ENCODE measurements at places on chromosomes 1 and 21.

- DNase-seq, result no peak
These were observed 30.1 kb upstream of the DNAJC6 start for GRCh38 chr1:65279070-65279779.

GRCh38 chr1:31913968-31914367 lies 24.2 kb downstream of the PTP4A2 start:
- no peak for DNase-seq

GRCh38 chr1:62362061-62362917 lies 43.1 kb upstream of the KANK4 start:
- DNase-seq, result no peak

GRCh38 chr1:243882276-243882675 lies 32.2 kb upstream of the AKT3 start:
- peak; percentile 39 for DNase-seq

GRCh38 chr1:168340781-168341482 lies 60.3 kb downstream of the TBX19 start:
- no peak for DNase-seq

DNA sequence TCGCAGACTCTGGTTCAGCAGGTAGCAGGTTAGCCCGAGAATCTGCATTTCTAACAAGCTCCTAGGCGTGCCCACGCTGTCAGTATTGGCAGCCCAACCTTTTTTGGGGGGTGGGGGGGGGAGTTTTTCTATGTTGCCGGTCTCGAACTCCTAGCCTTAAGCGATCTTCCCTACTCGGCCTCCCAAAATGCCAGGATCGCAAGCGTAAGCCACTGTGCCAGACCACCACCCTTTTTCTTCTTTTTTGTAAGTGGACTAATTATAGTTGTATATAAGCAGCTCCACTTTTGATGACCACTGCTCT lies 480 bp upstream of the MIS18A start:
- DNase-seq, result no peak

DNA sequence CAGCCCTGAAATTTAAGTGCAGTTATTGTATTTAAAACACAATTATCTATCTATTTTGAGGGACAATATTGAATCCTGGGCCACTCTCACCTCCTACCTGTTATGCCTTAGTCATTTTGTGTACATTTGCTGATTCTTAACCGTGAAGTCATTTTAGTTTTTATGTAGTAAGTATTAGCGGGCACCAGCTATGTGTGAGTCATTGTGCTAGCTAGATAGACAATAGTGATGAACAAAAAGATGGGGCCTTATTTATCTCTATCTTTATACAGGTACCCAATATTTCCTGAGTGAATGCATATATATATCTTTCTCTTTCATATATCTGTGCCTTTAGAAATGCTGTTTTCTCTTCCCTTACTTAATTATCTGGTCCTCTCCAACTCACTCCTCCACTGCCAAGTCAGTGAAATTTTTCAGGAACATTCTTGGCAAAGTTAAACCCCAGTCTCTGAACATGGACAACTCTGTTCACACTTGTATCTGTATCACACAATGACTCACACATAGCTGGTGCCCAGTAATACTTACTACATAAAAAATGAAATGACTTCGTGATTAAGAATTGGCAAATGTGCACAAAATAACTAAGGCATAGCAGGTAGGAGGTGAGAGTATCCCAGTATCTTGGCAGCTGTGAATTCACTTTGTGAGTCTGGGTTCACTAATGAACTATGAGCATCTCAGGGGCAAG lies 166.0 kb upstream of the C8B start:
- DNase-seq, result no peak

- DNase-seq, result no peak
These were observed 204.5 kb downstream of the TTLL7 start for GRCh38 chr1:83794384-83794783.

DNA sequence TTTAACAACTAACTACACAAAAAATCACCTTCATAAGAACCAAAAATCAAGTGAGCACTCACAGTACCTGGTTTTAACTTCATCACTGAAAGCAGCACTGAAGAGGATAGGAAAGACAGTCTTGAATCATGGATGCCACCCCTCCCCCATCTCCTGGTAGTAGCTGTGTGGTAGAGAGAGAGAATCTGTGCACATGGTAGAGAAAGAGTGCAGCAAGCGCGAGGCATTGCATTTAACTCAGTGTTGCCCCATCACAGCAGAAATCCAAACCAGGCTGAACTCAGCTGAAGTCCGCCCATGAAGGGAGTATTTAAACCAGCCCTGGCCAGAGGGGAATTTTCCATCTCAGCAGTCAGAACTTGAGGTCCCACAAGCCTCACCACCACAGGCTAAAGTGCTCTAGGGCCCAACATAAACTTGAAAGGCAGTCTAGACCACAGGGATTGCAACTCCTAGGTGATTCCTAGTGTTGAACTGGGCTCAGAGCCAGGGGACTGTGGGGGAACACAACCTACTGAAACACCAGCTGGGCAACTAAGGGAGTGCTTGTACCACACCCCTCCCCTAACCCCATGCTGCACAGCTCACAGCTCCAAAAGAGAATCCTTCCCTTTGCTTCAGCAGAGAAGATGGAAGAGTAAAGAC lies 38.4 kb downstream of the VAV3 start:
- no peak for DNase-seq

DNA sequence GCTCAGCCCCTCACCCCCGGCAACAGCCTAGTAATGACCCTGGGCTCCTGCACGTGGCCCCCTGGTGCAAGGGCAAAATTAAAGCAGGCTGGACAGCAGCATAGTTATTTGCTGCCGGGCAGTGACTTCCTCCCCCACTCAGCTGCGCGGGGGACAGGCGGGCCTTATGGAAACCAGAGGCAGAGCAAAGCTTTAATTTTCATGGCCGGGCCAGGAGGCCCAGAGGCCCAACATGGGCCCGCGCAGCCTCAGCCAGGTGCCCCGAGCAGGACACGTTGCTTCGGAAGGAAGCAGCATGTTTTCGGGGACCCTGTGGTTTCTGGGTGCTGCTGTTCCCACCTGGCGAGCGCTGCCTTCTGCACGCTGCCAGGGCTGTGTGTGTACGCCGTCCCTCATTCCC lies 89.9 kb upstream of the ARHGEF16 start:
- DNase-seq, result no peak

GRCh38 chr1:156492591-156493080 lies 7.9 kb downstream of the MEF2D start:
- DNase-seq, result no peak

- DNase-seq, result no peak
These were observed 328.9 kb downstream of the PTBP2 start for GRCh38 chr1:97050506-97050905.

DNA sequence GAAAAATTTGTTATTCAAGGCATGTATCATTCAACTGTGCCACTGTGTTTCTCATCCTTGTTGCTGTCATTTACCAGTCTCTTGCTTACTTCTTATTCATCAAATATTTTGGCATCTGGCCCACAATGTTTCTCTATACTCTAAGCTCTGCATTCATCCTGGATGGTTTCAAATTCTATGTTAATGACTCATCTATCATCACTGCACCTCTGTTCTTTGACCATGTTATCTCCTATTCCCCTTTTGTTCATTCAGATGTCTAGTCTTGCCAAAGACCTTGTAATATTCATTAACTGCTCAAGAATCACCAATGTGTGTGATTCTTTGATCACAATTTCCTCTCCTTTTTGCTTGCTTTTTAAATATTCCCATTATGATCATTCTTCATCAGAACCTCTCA lies 54.6 kb upstream of the PRKACB start:
- no peak for DNase-seq

Measured in AG09309 (cell line).